ENCODE measurements at places on chromosomes 4 and X. TPM values are rescaled to one million over a fixed set of nuclear protein-coding genes. Genes with fewer than 3 reads are reported as not detected.

DNA sequence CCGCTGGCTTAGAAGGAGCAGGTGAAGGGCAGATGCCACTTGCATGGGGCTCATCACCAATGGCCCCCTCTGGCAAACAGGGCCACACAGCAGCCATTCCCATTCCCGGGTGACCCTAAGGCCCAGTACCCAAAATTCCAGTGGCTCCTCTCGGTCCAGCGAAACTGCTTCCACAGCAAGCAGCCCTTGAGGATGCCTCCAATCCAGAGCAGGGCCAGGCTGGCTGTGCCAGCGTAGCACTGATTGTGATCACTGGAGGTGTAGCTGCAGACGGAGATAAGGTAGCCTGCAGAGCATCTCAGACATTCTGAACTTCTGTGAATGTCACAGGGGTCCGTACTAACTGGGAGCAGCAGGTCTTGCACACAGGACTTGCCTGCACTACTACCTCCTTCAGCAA lies 27.3 kb downstream of the ACSL1 start:
- DNase-seq = no peak

DNA sequence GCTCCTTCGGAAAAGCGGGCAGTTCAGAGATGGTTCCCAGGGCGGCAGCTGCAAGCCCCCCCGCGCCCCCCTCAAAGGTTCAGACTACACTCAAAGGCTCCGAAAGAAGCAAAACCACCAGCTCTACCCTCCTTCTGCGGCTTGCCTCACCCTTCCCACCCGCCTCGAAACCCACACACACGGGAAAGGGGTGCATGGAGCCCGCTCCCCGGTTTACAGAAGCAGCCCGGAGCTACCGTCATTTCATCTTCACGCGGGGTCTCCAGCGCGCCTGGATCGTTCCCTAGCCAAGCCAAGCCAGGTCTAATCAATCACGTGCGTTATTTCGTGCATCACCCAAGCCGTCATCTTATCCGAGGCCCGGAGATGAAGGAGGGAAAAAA lies 1.2 kb downstream of the NLGN4X start:
- no peak for DNase-seq

Gene IL2
- polyA plus RNA-seq = not detected

GRCh38 chr4:152488246-152488645 lies 47.6 kb downstream of the FBXW7 start:
- DNase-seq = no peak

DNA sequence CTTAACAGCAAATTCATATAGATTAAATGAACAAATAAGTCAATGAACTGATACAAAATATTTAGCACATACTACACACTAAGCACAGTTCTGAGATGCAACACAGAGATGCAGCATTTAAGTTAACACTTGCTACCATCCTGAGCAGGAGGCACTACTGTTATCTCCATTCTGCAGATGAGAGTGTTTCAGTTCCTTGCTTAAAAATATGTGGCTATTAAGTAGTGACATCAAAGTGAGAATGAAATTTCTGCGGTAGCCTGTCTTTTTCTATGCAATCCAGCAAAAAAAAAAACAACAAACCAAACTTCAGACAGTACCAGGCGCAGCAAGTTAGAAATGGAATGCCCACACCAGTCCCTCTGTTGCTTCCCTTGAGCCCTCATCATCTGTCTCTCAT lies 90.8 kb downstream of the SHISA3 start:
- no peak for DNase-seq

GRCh38 chr4:169604131-169604900 lies 8.1 kb downstream of the NEK1 start:
- DNase-seq = no peak

DNA sequence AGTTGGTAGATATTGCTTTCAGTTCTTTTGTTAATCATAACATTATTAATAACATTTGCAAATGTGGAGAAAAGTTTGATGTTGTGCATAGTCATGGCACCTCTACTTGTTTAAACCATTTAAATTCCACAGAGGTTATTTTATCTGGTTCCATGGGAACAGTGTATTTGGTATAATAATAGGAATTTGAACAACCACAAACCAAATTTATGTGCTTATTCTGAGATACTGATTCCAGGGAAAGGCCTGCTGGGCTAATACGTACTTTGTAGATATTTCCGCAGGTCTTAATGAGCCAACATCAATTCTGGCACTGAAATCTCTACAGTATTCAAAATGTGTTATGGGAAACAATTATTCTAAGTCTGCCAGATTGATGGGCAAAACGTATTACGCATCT lies 319.0 kb downstream of the DKK2 start:
- DNase-seq = peak; percentile 28

- DNase-seq = no peak
These were observed 35.8 kb downstream of the APLN start for GRCh38 chrX:129618997-129619396.

Gene TCEAL2
- 0.66 TPM for polyA plus RNA-seq

- no peak for DNase-seq
These were observed 325.6 kb downstream of the ARHGAP10 start for GRCh38 chr4:148057516-148057915.
